ENCODE measurements at places on chromosomes 5 and 9. TPM values are rescaled to one million over a fixed set of nuclear protein-coding genes. Genes with fewer than 3 reads are reported as not detected.

Gene FAM13B
- total RNA-seq = 9.4 TPM

Gene OMD
- not detected for total RNA-seq

DNA sequence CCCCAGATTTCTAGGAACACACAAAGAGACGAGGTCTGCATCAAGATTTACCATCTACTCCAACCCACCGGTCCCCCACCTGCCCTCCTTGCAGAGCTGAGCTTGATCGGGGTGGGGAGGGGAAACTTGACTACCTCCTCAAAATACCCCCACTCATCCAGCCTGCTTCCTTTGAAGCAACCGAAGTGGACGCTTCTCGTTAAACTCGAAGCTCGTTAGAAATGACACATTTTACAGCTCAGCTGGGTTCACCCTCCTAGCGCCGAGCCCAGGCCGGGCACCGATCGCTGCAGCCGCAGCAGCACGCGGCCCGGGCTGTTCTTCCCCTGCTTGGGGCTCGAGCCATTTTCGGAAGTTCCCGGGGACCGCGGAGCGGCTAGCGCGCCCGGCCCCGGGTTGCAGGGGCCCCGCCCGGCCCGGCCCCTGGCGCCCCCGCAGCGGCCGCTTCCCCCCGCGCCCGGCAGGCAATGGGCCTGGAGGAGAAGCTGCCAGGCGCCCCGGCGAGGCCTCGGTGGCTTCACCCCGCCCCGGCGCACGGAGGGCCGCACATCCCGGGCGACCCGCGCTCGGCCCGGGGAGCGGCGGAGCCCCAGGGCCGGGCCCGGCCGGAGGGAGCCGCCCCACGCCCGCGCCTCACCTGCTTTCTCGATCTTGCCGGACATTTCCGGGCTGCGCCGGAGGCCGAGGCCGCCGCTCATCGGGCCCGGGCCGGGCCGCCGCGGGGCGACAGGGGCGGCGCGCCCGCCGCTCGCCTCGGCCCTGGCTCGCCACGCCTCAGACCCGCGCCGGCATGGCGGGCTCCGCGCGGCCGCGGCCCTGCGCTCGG lies 530 bp downstream of the RAPGEF1 start:
- DNase-seq = peak; percentile 48

Gene SLC27A4
- total RNA-seq = 5.7 TPM

DNA sequence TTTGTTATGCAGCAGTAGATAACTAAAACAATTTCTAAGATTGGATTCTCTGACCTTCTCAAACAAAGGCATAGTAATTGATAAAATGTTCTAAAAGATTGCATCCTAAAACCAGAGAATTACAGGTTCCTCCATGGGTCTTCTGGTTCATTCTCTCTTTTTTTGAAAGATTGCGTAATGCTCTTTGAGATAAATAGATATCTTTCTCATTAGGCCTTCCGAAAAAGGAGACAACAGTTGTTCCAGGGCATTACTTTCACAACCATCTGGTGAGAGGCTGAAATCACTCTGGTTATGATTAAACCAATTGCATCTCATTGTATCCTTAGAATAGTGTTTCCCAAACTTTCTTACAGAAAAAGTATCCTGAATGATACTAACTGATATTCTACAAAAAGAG lies 174.7 kb upstream of the NREP start:
- no peak for DNase-seq

- DNase-seq = peak; percentile 4
Measured at GRCh38 chr5:16992444-16992843, 56.4 kb upstream of the MYO10 start.

- DNase-seq = no peak
Measured at GRCh38 chr5:180291234-180291940, 496 bp downstream of the MAPK9 start.

- no peak for DNase-seq
Measured at GRCh38 chr5:85681871-85682270, 935.9 kb upstream of the COX7C start.

Gene CDH18
- total RNA-seq = not detected

DNA sequence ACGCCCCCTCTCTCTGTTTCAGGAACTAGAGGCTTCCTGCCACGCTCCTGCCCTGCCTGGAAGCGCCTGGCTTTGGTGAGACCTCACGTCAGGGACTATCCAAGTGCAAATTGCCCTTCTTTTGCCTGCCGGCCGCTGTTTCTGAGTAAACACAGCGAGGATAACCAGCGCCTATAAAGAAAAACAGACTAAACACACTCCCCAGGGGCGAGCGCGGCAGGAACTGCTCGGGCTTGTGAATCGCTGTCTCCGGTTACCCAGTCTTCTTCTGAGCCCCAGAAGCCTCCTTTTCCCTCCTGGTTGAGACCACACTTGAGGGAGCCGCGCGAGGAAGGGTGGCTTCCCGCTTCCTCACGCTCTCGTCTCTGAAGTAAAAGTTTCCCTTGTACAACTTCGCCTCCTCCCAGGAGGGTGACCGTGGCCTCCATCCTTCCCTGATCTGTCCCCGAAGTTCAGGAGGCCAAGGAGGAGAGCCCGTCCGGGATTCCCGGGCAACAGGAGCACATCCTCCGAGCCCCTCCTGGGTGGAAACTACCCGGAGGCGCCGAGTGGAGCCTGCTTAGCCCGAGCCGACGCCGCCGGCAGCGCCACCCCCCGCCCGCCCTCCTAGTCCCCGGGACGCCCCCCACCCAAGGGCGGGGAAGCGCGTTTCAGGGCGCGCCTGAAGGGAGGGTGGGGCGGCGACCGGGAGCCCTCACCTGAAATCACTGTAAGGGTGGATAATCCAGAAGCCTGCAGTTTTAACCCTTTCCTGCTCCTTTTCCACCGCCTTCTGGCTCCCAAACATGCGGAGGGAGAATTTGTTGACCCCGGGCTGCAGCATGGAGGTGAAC lies 993 bp downstream of the HCN1 start:
- DNase-seq = no peak

GRCh38 chr9:4464911-4465513 lies 25.3 kb upstream of the SLC1A1 start:
- DNase-seq = no peak

DNA sequence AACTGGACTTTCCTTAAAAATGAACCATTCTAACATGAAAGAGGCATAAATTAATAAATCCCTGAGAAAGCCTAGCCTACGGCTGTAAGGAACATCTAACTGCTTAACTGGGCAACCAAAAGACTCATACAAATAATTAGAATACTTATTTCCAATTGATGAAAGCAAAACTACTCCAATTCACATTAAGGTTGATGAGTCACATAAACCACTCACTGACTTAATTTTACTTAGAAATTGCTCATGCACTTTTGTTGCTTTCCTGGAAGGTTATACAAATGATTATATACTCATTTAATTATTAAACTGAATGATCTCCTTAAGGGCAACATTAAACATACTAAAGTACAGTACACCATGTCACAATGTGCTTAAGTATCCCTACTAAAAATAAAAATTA lies 101.9 kb downstream of the NFIB start:
- DNase-seq = no peak

- no peak for DNase-seq
Measured at GRCh38 chr5:1760656-1761452, 38.8 kb downstream of the MRPL36 start.

Gene TICAM2
- 0.72 TPM for total RNA-seq

DNA sequence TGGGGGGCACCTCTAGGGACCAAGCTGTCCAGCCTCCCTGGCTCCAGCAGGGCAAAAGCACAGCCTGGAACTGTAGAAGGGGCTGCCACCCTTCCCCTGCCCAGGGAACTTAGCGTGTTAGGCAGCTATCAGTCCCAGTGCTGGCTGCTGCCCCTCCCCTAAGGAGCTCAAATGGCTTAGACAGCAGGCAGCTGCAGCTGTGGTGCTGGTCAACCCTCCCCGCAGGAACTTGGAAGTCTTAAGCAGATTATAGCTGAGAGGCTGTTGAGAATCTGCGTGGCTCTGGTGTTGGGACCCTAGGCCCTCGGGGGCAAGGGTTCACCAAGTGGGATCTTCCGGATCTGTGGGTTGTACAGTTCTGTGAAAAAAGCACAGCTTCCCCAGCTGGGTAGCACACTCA lies 536.5 kb upstream of the CDH10 start:
- DNase-seq = no peak

Gene ZCCHC9
- 33.5 TPM for total RNA-seq

Gene C9orf43
- 0.83 TPM for total RNA-seq

DNA sequence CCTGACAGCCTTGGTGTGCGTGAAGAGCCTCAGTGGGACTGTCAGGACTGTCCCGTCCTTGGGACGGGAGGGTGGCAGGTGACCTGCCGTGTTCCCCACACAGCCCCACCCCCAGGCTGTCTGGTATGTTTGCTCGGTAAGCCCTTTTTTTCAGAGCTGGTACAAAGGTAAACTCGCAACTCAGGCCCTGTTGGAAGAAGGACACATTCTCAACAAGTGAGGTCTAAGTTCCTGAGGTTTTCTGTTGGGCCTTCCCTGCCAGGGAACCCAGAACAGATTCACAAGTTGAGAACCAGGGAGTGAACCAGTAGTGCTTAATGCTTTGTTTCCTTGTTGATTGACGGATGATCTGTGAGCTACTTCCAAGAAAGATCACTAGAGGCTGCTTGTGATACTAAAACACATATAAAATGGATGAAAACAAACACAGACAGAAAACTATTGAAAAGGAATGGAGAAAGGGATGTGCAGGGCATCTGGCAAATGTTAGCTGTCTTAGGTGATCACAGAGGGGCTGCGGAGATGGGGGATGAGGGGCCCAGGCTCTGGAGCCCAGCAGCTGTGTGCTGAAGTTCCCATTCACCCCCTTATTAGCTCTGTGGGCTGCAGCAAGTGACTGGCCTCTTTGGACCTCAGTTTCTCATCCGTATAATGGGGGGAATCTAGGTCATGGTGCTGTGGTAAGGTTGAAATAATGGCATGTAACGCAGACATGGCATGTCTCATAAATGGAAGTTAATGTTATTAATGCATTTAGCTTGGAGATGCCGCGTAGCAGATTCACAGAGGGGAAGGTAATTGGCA lies 2.7 kb downstream of the NDST1 start:
- no peak for DNase-seq

Gene INSL6
- not detected for total RNA-seq

Gene FIBCD1
- total RNA-seq = not detected

DNA sequence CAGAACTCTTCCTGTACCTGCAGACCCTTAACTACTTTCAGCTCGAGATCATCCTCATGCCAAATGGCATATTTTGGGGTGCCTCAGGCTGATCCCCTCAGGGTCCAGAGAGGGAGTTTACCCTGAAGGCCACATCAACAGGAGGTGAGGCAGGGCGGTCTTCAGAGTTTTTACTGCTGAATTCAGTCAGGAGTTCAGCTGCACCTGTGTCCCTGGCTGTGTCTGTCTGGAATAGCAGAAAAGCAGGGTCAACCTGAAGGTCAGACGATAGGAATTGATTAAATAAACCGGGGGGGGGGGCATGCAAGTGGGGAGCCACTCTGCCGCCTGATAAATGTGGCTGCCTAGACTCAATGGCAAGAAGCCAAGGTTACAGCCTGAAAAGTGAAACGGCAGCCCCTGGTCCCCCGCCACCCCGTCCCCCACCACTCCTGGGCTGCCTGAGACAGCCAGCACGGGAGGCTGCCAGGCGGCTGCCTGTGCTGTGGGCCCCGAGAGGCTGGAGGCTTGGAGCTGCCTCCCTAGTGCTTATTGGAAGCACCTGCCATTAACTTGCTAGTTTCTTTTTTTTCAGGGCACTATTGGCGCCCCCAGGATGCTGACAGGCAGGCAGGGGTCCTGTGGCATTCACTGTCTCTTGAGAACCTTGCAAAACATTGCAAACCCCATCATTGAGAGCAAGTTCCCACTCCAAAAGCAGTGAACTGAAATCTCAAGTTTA lies 182.7 kb upstream of the PPP1R26 start:
- no peak for DNase-seq

Gene UBE2B
- 116 TPM for total RNA-seq

Gene HRH2
- total RNA-seq = 10.0 TPM

Gene AGXT2
- total RNA-seq = not detected

DNA sequence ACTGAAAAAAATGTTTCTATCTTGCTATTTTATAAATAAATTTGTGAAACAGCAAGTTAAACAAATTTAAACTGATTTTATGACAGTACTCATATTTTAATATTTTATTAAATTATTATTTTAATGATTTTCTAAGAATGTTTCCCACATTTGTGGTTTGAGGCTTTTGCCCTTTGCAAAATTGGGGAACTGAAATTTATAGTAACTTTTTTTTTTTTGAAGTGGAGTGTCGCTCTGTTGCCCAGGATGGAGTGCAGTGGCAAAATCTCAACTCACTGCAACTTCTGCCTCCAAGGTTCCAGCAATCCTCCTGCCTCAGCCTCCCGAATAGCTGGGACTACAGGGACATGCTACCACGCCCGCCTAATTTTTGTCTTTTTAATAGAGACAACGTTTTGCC lies 7.2 kb upstream of the ADGRV1 start:
- DNase-seq = no peak

DNA sequence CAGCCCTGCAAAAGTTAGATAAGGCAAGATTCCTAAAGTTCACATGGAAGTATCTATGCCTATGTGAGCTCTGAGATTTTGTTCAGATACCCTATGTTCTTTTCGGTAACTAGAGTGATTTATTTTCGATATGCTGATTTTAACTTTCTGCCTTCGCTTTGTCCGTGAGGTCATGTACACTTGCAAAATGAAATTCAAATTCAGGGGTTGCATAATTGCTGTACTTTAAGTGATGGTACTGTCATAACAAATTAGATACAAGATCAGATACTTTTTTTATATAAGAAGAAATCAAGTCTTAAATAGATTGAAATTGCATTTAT lies 350 bp upstream of the ECPAS start:
- DNase-seq = no peak

Gene NME5
- not detected for total RNA-seq

GRCh38 chr9:113530022-113530635 lies 66.6 kb downstream of the RGS3 start:
- no peak for DNase-seq

DNA sequence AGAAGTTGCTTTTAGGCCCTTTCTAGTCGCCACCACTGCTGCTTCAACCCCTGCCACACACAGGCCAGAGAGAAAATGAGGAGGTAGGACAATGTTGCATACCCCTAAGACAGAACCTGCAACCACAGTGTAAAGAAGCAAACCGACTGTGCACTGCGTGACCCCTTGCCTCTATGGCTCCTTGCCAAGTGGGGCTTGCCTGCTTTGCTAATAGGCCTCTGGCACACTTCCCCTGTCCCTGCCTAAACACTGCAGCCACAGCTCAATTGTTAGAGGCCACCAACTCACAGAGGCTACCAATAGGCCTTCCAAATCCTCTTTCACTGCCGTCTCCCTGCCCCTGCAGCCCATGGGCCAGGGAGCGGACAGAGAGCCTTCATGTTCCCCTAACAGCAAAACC lies 280.1 kb downstream of the CDH10 start:
- DNase-seq = no peak
